ENCODE measurements at places on chromosomes 3 and 15.

GRCh38 chr3:10442151-10442795, 63.1 kb downstream of the ATP2B2 start:
- no peak for DNase-seq

DNA sequence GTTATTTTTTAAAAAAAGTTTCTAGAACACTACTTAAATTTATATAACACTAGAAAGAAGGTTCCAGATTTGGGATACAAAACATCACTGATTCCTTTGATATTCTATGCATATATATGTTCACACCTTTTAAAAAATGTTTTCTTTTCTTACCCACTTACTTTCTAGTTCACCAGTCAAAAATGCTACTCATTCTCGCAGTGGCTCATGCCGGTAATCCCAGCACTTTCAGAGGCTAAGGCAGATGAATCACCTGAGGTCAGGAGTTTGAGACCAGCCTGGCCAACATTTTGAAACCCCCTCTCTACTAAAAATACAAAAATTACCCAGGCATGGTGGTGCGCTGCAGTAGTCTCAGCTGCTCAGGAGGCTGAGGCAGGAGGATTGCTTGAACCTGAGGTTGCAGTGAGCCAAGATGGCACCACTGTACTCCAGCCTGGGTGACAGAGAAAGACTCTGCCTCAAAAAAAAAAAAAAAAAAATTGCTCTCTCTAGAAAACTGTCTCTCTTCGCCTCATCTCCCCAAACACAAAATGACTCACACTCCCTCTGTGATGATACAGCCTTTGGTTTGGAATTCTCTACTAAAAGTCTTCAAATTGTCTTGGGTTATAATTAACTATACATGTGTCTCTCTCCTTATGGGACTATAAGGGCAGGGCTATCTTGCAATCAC, 52.6 kb upstream of the TGFBR2 start:
- DNase-seq, result no peak

DNA sequence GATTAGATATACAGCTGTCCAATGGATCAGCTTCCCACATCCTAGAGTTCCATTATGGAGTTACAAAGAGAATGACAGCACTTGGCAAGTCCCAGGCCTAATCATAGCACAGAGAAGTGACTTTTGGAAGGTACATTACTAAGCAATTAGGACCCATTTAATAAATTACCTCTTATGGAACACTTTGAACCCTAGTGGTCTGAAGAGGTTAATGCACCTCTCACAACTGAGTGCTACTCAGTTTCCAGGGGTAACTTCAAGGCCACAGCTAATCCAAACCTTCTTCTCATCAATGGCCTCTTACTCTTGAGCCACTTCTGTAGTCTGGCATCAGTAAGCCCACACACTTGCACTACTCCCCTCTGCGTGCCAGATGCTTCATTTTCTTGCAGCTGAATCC, 34.9 kb upstream of the MEIS2 start:
- no peak for DNase-seq

GRCh38 chr3:128568602-128569490, 75.8 kb upstream of the GATA2 start:
- no peak for DNase-seq

DNA sequence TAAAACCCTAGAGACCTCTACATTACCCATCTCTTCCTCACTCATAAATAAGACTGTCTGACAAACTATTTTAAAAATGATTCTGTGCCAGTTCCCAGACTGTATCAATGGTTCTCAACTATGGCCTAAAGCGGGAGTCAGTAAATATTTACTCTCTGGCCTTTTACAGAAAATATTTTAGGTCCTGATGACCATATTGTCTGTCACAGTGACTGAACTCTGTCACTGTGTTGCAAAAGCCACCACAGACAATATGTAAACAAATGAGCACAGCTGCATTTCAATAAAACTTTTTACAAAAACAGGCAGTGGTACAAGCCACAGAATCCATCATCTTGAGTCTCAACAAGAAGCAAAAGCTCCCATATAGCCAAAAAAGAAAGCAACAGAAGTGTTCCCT, 45.4 kb downstream of the PLOD2 start:
- DNase-seq, result no peak

- DNase-seq, result no peak
Measured at GRCh38 chr3:172577987-172578570, 54.8 kb upstream of the TNFSF10 start.

DNA sequence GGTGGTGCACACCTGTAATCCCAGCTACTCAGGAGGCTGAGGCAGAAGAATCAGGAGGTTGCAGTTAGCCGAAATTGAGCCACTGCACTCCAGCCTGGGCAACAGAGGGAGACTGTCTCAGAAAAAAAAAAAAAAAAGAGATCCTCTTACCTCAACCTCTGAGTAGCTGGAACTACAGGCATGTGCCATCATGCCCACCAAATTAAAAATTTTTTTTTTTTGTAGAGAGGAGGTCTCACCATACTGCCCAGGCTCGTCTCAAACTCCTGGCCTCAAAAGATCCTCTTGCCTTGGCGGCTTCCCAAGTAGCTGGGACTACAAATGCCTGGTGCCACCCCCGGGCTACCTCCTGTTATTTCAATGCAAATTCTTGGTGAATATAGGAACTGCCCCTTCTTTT, 1.5 kb downstream of the UMPS start:
- no peak for DNase-seq

- no peak for DNase-seq
Measured at GRCh38 chr3:16260046-16260445, 4.7 kb downstream of the DPH3 start.

DNA sequence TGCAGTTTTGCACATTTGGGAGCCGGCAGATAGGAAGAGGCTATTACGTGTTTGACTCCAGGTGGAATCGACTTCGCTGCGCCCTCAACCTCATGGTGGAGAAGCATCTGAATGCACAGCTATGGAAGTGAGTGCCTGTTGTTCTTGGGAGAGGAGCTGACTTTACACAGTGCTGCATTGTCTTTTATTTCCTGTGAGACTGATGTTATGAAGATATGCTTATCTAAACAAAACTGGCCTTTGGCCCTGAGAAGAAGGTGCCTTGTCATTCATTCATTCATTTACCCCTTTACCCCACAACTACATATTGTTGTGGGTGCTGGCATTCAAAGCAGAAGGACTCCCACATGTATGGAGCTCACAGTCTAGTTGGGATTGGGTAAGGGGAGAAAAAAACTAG, 32.6 kb downstream of the PSMD6 start:
- DNase-seq, result no peak

- no peak for DNase-seq
Measured at GRCh38 chr15:38883987-38884386, 319.4 kb upstream of the RASGRP1 start.

DNA sequence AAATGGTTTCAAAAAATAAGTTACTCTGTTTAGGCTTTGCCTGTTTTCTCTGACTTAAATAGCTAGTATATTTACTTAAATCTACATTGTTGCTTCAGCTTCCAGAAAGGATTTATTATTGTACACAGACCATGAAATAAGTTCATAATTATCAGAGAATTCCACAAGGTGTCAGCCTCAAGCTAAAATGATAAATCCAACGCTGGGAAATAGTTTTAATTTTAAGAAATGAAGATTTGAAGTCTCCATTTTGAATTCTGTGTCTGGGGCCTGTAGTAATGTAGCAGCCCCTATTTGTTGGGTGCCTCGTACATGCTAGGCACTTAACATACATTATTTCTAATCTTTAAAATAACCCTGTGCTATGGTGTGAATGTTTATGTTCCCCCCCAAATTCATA, 92.6 kb upstream of the KCNMB2 start:
- no peak for DNase-seq

GRCh38 chr15:39200586-39200985, 380.3 kb upstream of the THBS1 start:
- DNase-seq, result no peak

GRCh38 chr3:195250473-195251251, 20.3 kb downstream of the XXYLT1 start:
- DNase-seq, result peak; percentile 49

- no peak for DNase-seq
Measured at GRCh38 chr3:52023860-52024764, 28.4 kb upstream of the RPL29 start.

DNA sequence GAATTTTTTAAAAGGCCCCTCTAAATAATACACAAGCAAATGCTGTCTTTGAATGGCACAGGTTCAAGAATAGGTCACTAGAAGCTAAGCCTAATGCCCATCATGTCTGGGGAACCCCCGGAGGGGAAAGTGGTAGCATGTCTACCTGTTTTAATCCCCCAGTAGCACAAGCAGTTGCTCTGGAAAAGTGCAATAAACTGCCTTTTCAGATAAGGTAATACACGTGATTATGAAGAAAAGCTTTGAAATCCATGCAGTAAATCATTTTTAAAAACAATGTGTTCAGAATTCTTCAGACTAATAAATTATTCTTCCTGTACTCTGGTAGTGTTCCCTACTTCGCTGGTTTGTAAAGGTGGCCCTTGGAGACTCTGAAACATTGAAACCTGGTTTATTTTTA, 922.2 kb downstream of the ROBO1 start:
- DNase-seq, result no peak

DNA sequence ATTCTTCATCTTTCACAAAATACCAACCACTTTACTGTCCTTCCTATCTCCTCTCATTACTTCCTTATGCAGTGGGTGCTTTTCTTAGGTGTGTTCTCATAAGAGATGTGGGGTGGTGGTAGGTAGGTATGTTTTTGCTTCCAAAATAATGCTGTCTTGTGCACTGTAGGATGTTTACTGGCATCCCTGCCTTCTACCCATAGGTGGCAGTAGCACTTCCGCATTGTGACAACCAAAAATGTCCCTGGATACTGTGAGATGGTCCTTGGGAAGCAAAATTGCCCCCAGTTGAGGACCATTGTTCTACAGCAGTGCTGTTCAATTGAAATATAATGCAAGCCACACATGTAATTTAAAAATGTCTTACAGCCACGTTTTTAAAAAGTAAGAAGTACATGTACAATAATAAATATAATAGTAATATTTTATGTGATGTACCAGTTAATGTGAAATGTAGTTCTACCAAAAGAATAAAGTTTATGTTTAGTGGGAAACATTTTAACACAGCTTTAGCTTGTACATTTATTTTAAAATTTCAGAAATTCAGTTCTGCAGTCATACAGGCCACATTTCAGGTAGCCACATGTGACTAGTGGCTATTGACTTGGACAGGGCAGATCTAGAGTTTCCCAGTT, 75.2 kb downstream of the NEO1 start:
- no peak for DNase-seq

DNA sequence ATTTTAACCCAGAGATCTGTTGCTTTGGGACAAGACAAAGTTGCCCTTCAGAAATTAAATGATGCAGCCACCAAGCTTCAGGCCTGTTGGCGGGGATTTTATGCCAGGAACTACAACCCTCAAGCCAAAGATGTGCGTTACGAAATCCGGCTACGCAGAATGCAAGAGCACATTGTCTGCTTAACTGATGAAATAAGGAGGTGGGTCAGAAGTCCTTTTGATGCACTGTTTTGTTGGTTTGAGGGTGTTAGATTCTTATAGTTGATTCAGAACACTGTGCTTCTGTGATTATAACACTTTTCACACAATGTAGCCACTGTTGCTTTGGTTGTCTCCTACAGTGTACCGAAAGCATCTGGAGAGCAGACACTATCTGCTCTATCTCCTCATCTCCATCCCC, 20.8 kb upstream of the NXPE3 start:
- no peak for DNase-seq

GRCh38 chr3:40597441-40597840, 72.7 kb downstream of the ZNF621 start:
- no peak for DNase-seq

DNA sequence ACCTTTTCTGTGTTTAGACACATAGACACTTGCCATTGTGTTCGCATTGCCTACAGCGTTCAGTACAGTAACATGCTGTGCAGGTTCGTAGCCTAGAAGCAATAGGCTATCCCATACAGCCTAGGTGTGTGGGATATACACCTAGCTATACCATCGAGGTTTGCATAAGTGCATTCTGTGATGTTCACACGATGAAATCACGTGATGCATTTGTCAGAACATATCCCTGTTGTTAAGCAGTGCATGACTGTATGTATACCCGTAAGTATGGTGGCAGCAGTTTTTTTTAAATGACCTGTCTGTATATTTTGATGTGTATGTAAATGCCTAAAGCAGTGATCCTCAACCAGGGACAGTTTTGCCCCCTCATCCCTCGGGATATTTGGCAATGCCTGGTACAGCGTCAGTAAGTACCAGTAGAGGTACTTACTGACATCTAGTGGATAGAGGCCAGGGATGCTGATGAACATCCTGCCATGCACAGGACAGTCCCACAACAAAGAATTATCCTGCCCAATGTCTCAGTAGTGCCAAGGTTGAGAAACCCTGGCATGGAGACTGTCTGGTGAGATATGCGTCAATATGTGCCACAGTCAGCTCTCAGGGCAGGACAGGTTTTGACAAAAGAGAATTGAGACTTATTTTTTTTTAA, 129.1 kb downstream of the HCN4 start:
- DNase-seq, result no peak

DNA sequence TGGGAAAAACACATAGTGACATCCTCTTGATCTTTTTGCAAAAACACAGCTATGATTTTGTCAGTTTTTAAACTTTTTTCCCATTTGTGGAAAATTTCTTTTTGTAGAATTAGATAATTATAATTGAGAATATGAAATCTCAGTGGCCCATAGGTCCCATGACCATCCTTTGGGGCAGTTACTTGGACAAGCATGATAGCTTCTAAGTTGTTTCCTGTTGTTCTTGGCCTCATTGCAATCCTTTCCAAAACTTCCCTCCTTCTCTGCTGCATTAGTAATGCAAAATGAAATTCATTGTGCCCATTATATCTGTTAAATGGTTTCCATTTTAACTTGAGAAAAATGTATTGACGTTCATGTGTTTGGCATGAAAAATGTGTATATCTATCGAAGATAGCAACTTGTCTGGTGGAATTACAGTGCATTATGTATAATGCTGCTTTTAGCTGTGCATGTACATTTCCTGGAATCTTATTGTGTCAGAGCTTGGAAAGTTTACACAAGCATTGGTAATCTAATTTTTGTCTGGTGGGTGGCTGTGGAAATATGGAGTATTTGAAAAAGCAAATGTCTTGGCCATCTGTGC, 70.0 kb downstream of the MDFIC2 start:
- DNase-seq, result no peak

DNA sequence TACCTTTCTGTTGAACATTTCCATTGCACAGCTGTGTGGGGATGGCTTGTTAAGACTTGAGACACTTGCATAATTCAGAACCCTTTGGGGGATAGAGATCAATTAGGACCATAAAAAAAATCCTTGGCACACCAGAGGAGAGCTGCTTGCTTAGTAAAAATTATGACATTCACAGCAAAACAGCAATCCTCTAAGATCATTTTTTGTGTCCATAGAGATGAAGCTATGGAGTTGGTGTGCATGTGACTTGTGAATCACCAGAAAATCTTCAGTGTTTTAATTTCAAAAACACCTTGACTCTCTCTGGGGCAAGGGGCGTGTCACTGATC, 7.7 kb downstream of the COL8A1 start:
- DNase-seq, result no peak

Data from right kidney (tissue), 9 donors.